T47D (cell line): ENCODE measurements at places on chromosomes 1 and 21.

- DNase-seq = no peak
These were observed 92.7 kb upstream of the ATP1B1 start for GRCh38 chr1:169013821-169014220.

DNA sequence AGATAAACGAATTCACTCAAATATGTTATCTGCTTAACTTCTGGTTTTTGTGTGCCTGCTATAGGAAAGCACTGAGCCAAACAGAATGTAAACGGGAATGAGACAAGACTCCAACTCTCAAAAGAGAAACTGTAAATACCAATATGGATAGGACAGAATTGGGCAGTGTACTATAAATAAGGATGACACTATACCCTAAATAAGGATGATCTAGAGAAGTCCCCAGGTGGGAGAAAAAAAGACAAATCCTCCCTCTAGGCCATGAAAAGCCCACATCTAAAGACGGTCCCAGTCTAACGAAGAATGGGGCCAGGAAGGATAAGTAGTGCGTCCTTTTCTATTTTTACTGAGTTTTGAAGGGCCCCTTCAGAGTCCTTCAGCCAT is 1.5 kb upstream of the GABPB2 start:
- no peak for DNase-seq

- DNase-seq = no peak
These were observed 327.8 kb upstream of the FMN2 start for GRCh38 chr1:239763850-239764249.

GRCh38 chr1:206905295-206906164 is 8.3 kb downstream of the IL24 start:
- DNase-seq = no peak

DNA sequence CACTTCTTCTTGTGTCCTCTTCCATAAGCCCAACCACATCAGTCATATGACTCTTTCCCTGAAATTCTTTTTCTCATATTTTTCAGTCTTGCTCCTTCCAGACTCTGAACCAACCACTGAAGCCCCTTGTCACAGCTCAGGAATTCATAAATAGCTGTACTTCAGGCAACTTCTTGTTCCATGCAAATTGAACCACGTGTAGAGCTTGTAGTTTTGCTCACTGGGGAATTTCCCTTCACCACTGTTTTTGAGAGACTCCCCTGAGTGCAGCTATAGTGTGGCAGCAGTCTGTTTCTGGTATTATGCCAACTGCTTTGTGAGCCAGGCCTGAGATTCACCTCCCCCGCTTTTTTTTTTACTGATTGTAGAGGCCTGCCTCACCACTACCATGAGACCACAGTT is 150.3 kb upstream of the SPAG17 start:
- no peak for DNase-seq

DNA sequence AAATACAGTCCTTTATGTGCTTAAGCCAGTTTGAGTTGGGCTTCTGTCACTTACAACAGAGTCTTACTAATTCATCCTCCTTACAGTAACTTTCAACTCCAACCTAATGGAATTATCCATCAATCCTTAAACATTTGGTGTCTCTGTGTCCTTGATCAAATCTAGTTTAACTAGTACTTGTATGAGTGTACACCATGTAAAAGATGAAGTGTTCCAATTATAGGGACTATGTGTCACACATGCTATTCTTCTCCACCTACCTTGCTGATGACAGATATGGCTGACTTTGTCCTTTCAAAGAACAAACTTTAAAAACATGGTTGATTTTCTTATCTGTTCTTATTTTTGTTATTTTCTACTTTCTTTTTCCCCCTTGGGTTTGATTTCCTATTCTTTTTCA is 60.4 kb upstream of the NBPF3 start:
- no peak for DNase-seq

DNA sequence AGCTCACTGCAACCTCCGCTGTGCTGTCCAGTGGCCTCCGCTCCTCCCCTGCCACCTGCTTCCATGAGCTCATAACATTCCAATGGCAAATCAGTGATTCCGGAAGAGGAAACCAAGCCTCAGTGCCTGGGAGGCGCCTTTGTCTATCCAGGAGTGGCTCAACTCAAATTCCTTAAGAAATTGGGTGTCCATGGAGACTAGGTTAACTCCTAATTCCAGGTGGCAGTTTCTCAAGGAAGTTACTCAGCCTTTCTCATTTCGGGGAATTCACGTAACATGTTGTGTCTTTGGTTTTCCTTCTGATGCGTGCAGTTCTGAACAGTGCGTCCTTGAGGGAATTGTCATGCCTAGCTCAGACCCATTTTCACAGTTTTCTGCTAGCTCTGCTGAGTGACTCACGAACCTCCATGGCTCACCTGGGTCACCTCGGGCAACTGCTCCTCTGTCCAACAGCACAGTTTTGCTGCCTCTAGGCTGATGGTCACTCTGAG is 89.9 kb upstream of the DSCAM start:
- no peak for DNase-seq

DNA sequence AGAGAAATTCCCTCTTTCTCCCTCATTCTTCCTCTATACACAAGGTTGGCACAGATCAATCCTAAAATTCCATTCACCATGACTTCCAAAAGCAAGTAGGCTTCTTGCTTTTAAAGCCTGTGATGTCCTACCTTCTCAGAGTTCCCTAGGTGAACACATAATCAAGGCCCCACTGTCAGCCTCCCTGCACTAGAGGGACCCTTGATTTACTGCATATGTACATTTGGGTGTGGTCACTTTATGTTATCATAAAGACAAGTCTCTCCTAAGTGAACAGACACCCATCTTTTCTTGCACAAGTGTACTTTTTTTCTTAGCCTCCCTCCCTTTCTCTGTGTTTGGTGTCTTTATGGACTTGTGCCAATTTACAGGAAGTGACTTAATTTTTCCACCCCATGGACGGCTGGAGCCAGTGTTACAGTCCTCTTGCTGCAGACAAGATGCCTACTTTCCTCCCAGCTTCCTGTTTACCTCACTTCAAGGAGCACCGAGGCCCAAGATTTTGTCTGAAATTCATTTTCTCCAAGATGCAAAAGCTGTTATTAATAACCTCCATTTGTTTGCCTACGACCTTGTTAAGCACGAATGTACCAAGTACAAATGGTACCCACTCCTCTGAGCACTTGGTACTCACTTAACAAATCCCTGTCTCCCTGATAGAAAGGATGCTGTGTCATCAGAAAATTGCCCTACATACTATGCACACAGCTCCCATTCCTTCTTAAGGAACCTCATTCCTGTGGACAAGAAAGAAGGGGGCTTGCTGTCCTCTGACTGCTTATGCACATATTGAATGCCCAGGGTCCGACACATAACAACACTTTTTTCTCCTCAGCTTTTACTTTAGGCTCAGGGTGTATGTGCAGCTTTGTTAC is 82.8 kb upstream of the SLC44A3 start:
- no peak for DNase-seq

DNA sequence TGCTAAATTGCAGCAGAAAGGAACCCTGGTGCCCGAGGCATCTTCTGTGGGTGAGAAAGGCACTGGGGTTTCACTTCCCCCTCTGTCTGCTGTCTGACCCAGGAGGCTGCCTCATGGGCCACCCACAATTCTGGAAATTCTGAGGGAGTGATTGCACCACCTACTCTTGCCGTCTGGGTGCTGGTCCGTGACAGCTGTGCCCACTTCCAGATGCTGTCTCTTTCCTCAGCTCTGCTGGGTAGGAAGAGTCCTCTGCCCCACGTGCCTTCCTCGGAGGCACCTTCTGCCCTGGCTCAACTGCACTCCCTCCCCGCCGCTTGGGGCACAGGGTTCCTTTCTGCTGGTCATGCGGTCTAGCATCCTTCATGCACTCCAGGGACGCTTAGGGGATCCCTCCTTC is 96.3 kb downstream of the ARHGEF10L start:
- DNase-seq = no peak

GRCh38 chr1:168520052-168520751 is 23.6 kb downstream of the XCL2 start:
- no peak for DNase-seq

DNA sequence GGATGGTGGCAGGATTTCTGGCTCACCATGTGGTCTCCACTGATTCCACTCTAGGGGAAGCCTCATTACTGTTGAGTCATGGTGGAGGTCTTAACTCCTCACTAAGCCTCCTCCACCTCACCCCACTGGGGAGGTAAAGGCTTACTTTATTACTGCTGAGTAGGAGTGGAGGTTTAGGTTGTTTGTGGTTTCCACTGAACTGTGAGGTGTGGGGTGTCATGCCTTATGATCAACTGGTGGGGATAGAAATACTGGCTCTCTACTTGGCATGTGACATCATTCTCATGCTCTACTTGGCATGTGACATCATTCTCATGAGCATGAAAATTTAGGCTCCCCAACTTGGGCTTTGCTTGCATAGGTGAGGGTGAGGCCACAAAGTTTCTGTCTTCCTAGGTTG is 35.6 kb downstream of the COL6A1 start:
- no peak for DNase-seq

DNA sequence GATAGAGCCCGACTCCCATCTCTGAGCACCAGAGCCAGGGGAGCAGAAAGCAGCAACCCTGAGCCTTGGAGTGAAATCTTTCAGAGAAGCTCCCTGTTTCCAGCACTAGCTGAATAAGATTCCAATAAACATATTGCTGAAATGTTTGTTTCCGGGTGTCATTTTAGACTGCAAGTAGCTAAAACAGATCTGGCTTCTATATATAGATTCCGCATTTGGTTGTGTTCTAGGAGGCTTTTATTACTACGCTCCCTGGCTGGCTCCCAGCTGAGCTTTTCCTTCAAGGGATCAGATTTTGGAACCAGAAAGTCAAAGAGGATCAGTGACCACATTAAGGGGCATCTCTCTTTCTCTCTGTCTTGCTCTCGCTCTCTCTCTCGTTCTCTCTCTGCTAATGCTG is 88.2 kb downstream of the PAPPA2 start:
- DNase-seq = no peak

DNA sequence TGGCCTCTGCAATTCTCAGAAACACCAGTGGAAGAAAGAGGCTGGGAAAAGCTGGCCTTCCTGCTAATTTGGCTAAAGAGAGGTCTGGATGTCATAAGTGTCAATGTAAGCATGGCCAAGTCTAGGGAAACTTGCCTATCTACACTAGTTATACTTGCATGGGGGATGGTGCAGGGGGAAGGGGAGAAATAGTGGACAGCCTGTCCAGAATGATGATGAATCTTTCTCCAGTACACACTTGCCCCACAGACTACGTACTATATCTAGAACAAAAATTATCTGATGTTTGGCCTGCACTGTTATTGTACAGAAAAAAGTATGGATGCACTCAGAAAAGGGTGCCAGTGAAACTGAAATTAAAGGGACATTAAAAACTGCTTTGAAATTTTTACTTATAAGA is 114.5 kb downstream of the SLC25A24 start:
- no peak for DNase-seq

DNA sequence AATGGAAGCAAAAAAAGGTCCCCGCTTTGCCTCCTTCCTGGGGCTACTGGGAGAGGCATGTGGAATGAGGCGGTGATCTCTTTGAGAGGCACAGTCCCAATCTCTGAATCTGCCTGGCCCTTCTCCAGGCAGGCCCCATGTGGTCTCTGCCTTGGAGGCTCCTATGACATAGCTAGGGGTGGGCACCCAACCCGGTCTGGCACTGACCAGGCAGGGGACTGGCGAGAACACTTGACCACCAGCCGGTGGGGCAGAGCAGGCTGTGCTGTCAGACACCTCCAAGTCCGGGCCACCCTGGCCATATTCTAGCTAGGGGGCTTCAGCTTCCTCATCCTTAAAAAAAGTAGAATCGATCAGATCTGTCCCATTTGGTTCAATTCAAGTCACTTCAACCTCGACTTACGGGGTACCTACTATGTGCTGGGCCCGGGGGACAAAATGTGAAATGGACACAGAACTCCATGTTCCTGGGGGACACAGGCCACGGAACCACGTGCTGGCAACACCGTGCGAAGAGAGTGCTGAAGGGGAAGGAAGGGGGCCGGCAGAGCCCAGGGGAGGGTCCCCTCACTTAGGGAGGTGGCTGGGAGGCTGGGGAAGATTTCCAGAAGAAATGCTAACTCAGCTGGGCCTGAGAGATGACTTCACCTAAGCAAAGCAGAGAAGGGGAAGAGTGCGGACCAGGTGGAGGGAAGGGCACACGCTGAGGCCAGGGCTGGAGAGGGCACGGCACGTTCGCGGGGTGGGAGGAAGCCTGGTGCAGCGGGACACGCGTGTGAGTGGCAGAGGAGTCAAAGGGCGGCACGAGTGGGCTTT is 33.3 kb downstream of the HSPG2 start:
- DNase-seq = no peak

DNA sequence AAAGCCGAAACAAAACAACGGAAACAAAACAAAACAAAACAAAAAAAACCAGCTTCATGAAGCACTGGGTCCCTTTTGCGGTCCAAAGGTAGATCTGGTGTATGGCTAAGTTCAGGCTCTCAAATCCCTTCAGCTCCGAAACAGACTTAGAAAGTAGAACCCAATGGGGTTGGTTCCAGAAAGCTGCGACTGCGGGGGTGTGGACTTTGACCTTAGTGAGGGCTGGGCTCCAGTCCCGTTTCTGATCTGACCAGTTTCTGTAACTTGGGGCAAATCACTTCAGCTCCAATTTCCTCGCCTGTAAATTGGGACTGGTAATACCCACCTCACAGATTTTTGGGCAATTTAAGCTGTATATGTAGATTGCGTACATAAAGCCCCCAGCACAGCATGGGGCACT is 105.2 kb downstream of the ZSCAN20 start:
- no peak for DNase-seq

GRCh38 chr21:18191139-18191538 is 53.5 kb upstream of the CHODL start:
- DNase-seq = no peak

DNA sequence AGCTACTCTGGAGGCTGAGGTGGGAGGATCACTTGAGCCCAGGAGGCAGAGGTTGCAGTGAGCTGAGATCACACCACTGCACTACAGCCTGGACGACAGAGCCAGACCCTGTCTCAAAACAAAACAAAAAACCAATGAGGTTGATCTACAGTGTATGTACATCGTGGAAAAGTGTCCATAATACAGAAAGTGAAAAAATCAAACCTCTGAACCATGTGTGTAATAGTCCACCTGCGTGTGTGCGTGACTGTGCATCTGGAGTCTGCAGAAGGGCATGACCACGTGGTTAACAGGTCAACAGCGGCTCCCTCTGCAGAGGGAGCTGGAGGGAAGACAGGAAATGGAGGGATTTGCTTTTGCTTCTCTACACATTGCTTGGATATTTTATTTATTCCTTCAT is 32.4 kb upstream of the ENO1 start:
- no peak for DNase-seq

GRCh38 chr1:87478231-87478630 is 149.6 kb downstream of the LMO4 start:
- no peak for DNase-seq

DNA sequence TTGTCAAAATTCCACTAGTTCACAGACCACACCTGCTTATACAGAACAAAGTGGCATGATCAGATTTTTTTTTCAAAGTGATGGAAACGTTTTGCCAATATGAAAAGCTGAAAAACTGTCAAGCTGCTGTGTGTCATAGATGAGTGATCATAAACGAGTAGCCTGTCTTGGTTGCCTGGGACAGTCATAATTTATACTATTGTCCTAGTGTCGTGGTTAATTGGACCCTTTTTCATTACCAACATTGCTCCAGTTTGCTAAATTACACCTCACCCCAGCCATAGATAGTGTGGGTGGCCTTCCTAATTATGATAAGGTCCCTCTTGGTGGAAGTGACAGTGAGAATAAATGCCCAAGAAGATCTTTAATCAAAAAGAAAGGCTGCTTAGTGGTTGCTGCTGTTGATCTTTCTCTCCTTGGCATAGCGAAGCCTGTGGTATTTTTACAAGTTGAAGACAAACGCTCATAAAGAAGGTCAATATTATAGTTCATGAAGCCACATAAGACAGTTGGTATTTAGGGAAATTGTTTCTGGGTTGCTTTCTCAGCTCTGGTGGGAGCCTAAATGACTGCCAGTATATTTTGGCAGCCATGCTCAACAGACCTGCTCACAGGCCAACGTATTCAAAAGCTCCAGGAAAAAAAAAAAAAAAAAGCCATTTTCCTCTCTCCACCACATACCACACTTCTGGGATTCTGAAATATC is 478.1 kb downstream of the PLA2G4A start:
- peak; percentile 10 for DNase-seq
